Activated T-cell treated with anti-CD3 and anti-CD28 coated beads, Interleukin-2, amount 50 U/mL, for 72 hours (primary cell): ENCODE measurements at places on chromosomes 4 and X.
A peak's percentile ranks its signal among the peaks of the same experiment; 100 is the strongest.

DNA sequence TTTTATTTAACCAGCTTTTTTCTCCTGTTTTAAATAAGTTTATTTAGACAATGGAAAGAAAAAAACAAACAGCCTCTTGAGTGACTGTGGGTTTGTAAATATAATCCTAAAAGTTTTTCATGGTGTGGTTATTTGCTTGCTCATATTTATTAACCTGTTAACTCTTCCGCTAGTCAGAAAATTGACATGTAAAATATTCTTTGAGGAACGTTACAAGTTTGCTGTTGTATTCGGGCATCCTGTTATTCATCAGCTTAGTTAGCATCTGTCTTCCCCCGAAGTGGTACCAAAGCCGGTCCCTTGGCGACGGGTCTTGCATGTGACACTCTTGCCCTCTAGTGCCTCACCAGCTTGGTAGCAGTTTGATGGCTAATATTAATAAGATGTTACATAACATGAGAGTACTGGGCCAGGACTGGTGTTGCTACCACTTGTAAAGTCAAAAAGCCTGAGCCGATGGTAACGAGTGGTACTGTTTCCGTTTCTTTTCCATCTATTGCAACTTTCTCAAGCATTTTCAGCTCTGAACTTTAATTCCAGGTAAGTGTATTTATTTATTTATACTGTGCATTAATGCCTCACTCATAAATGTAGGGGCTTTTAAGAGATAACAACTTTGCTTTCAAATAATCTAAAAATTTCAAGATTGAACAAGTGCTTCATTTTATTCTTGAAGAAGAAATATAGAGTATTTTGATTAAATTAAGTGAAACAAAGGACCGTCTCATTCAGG is at the start of gene NDST3:
NDST3 (plus strand) TSS at position 434 of the 733 bp plus-strand sequence. CDS start 19,425 bp downstream, outside the sequence.
- H3K4me1 ChIP-seq: peaks cover 6% of the 10 kb centered on the region
- H3K27me3 ChIP-seq: peaks cover 16% of the 10 kb centered on the region
- H3K36me3 ChIP-seq: peaks cover 2% of the 10 kb centered on the region
- H3K27ac ChIP-seq: no peak within 1 kb of the TSS
- peak; percentile 30 for DNase-seq
- peak within 1 kb of the TSS; percentile 72 for H3K4me3 ChIP-seq

DNA sequence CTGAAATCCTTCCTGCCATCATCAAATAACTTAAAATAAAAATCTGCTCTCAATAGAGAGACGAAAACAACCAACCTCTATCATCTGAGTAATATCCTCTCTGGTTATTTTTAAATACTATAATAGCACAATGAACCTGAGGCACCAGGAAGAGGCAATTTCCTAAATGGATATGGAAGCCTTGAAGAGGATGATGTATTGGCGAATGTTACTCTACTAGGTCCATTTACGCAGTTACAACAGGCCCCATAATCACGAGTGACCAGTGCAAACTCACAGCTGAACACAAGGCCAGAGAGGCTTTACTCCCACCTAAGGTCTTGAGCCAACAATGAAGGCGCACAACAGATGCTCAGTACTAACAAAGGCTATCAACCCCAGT is 678.8 kb upstream of the NR3C2 start:
- H3K27ac ChIP-seq: no peak overlapping the region
- no peaks in the 10 kb centered on the region for H3K4me1 ChIP-seq
- H3K27me3 ChIP-seq: no peaks in the 10 kb centered on the region
- H3K36me3 ChIP-seq: no peaks in the 10 kb centered on the region

GRCh38 chr4:112748352-112748878 is 111.5 kb downstream of the LARP7 start:
- no peak for DNase-seq
- peaks cover 34% of the 10 kb centered on the region for H3K27me3 ChIP-seq
- H3K4me3 ChIP-seq: no peak overlapping the region
- no peak overlapping the region for H3K27ac ChIP-seq
- no peaks in the 10 kb centered on the region for H3K4me1 ChIP-seq

DNA sequence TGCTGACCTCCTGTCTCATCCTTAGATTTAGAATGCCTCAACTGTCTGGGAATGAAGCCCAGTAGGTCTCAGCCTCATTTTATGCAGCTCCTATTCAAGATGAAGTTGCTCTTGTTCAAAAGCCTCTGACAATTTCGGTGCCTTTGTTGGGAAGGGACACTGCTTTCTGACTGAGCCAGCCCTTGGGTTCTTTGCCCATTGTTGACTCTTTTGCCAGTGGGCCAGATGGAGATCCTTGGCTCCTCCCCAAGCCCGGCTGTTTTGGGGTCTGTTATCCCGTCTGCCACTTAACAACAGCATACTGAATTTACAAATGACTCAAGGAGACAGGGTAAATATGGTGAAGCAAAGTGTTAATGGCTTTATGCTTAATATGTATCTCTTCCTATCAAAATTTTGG is 58.3 kb upstream of the PRKX start:
- H3K27me3 ChIP-seq: no peaks in the 10 kb centered on the region
- H3K36me3 ChIP-seq: peaks cover 2% of the 10 kb centered on the region
- no peaks in the 10 kb centered on the region for H3K4me1 ChIP-seq
- H3K4me3 ChIP-seq: no peak overlapping the region

DNA sequence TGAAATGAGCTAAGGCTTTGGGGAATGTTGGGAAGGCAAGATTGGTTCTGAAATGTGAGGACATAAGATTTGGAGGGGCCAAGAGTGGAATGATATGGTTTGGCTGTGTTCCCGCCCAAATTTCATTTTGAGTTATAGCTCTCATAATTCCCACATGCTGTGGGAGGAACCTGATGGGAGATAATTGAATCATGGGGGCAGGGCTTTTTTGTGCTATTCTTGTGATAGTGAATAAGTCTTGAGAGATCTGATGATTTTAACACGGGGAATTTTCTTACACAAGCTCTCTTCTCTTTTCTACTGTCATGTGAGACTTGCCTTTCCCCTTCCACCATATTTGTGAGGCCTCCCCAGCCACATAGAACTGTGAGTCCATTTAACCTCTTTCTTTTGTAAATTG is 157.6 kb upstream of the C1QTNF7 start:
- no peak overlapping the region for H3K4me3 ChIP-seq
- no peak for DNase-seq
- H3K36me3 ChIP-seq: peaks cover 6% of the 10 kb centered on the region
- no peaks in the 10 kb centered on the region for H3K4me1 ChIP-seq
- no peak overlapping the region for H3K27ac ChIP-seq

DNA sequence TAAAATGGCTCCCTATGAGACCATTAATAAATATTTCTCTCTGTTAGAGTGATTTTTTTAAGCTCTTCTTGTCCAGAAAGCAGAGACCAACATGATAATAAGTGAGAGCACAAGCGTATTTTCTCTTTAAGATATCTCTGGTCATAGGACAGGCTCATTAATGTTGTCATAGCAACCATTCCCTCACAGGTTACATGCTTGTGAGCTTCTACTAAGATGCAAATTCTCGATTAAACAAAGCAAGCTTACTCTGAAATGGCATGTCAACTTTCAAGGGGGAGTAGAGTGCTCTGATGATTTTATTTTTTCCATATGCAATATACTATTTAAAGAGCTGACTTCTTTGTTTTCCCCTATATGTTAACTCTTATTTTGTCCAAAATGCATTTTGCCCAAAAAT is 487.2 kb upstream of the LCORL start:
- no peak overlapping the region for H3K27ac ChIP-seq
- DNase-seq: no peak
- no peaks in the 10 kb centered on the region for H3K36me3 ChIP-seq
- H3K27me3 ChIP-seq: no peaks in the 10 kb centered on the region
- no peaks in the 10 kb centered on the region for H3K4me1 ChIP-seq

GRCh38 chrX:24426340-24426913 is 38.7 kb upstream of the PDK3 start:
- H3K27me3 ChIP-seq: peaks cover 24% of the 10 kb centered on the region
- H3K36me3 ChIP-seq: no peaks in the 10 kb centered on the region
- no peak overlapping the region for H3K4me3 ChIP-seq
- H3K27ac ChIP-seq: no peak overlapping the region

DNA sequence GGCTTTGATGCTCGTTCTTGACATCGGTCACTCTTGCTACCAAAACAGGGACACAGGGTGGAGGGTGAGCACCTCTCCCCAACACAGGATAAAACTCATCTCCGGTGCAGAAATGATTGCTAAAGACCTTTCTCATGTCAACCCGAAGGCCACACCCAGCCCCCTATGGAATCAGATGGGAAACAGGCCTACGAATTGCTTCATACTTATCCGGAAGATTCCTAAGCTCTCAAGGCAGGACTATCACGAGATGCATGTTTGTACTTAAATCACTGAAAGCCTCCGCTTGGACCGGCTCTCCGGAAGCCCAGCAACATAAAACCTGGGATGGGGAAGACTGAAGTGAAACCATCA is 74.9 kb downstream of the MTMR1 start:
- peaks cover 6% of the 10 kb centered on the region for H3K27me3 ChIP-seq
- H3K4me3 ChIP-seq: no peak overlapping the region
- H3K27ac ChIP-seq: no peak overlapping the region
- peaks cover 3% of the 10 kb centered on the region for H3K36me3 ChIP-seq
- H3K4me1 ChIP-seq: peaks cover 5% of the 10 kb centered on the region

DNA sequence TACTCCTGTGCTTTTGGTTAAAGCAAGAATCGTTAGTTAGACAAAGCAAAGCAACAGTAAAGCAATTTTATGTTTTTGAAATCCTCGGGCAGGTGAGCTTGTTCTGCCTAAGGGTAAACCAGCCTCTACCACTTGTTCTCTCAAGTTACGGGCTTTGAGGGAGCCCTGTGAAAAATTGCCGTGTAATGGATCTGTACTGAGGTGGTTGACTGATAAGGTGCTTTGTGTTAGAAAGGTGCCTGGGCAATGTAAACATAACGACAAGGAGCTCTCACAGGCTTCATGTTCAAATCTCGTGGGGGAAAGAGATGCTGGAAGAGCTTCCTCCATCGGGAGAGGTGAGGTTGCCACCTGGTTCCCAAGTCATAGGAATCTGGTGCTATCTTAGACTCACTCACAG is 111.8 kb downstream of the TRAPPC11 start:
- H3K27me3 ChIP-seq: no peaks in the 10 kb centered on the region
- no peak overlapping the region for H3K27ac ChIP-seq
- H3K4me3 ChIP-seq: no peak overlapping the region
- H3K4me1 ChIP-seq: no peaks in the 10 kb centered on the region

DNA sequence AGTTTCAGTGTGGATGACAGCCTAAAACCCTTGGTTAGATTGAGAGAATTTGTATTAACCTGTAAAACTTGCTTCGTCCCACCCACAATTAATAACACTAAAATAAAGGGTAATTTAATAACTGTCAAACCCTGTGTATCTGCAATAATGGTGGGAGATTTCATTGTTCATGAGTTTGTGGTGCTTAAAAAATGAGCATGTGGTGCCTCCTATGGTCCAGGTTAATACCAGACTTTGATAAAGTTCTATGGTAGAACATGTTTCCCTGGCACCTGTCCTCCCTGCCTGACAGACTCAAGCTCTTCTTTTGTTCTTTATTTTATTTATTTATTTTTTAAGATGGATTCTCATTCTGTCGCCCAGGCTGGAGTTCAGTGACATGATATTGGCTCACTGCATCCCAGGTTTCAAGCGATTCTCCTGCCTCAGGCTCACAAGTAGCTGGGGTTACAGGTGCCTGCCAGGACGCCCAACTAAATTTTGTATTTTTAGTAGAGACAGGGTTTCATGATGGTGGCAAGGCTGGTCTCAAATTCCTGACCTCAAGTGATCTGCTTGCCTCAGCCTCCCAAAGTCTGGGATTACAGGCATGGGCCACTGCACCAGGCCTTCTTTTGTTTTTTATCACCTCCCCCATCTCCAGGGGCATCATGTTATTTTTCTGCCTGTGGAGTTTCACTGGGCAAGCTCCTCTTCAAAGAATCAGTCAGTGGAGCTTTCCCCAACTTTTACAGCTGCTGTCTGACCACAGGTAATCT is 289.2 kb downstream of the NR3C2 start:
- H3K36me3 ChIP-seq: peaks cover 2% of the 10 kb centered on the region
- no peaks in the 10 kb centered on the region for H3K4me1 ChIP-seq
- no peak for DNase-seq
- no peaks in the 10 kb centered on the region for H3K27me3 ChIP-seq
- H3K4me3 ChIP-seq: no peak overlapping the region

DNA sequence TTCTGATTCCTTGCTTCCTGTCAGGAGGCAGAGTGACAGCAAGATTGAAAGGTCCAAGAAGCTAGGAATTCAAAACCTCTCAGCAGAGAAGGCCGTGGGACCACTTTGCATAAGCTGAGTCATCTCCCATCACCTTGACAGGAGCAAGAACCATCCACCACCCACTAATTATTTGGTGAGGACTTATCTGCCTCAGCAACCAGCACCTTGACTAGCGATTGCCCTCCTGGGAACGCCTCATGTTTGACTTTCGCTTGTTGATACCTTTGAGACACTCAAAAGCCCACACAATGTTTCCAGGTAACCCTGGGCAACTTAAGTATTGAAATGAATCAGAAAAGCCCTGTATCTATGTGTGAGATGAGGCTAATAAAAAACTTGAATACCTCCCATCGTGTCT is 233.5 kb upstream of the GYPA start:
- no peaks in the 10 kb centered on the region for H3K4me1 ChIP-seq
- H3K4me3 ChIP-seq: no peak overlapping the region
- no peak overlapping the region for H3K27ac ChIP-seq
- H3K36me3 ChIP-seq: no peaks in the 10 kb centered on the region
- no peaks in the 10 kb centered on the region for H3K27me3 ChIP-seq

GRCh38 chrX:1584237-1585011 is 7.0 kb upstream of the AKAP17A start:
- H3K27ac ChIP-seq: peak overlapping the region; percentile 100
- H3K4me1 ChIP-seq: peaks cover 32% of the 10 kb centered on the region
- no peaks in the 10 kb centered on the region for H3K27me3 ChIP-seq

DNA sequence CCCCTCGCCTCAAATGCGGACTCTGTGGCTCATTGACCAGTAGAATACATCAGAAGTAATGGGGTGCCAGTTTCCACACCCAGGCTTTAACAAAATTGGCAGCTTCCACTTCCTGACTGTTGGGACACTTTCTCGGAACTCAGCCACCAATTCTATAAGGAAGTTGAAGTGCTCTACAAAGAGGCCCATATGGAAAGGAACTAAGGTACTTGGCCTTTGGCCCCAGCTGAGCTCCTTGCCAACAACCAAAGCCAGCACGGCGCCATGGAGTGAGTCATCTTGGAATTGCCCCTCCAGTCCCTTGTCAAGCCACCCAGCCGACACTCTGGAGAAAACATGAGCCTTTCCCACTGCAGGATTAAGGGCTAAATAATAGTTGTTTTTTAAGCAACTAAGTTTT is 262.2 kb upstream of the INTU start:
- no peak overlapping the region for H3K4me3 ChIP-seq
- H3K4me1 ChIP-seq: no peaks in the 10 kb centered on the region
- no peak for DNase-seq
- no peaks in the 10 kb centered on the region for H3K27me3 ChIP-seq
- H3K36me3 ChIP-seq: no peaks in the 10 kb centered on the region
- H3K27ac ChIP-seq: no peak overlapping the region

DNA sequence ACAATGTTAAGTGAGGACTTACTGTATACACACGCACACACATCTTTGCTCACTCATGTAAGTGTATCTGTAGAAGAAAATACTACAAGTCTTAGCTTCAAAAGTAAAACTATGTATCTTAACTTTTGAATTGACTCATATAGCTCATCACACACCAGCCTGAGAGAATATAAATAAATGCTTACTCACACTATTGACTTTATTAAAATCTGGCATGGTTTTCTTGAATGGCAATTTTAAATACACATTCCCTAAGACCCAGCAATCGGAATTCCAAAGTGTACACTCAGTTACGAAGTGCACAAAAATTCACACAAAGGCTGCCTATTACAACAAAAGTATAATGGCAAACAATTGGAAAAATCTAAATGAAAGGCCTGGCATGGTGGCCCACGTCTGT is 2.0 kb downstream of the ERCC6L start:
- peaks cover 10% of the 10 kb centered on the region for H3K27me3 ChIP-seq
- peak overlapping the region; percentile 49 for H3K4me3 ChIP-seq
- H3K36me3 ChIP-seq: peaks cover 4% of the 10 kb centered on the region
- peaks cover 15% of the 10 kb centered on the region for H3K4me1 ChIP-seq
- H3K27ac ChIP-seq: no peak overlapping the region
- DNase-seq: no peak
